Activated CD4-positive, alpha-beta T cell treated with anti-CD3 and anti-CD28 coated beads, Interleukin-2, Interleukin-4, amounts not matched to agents 100 ng/mL and 50 ng/mL, durations not matched to agents 16 hours and 8 hours (primary cell): ENCODE measurements at places on chromosomes 1 and 21.

GRCh38 chr1:243477731-243478290 lies 222.0 kb downstream of the SDCCAG8 start:
- no peak for DNase-seq

DNA sequence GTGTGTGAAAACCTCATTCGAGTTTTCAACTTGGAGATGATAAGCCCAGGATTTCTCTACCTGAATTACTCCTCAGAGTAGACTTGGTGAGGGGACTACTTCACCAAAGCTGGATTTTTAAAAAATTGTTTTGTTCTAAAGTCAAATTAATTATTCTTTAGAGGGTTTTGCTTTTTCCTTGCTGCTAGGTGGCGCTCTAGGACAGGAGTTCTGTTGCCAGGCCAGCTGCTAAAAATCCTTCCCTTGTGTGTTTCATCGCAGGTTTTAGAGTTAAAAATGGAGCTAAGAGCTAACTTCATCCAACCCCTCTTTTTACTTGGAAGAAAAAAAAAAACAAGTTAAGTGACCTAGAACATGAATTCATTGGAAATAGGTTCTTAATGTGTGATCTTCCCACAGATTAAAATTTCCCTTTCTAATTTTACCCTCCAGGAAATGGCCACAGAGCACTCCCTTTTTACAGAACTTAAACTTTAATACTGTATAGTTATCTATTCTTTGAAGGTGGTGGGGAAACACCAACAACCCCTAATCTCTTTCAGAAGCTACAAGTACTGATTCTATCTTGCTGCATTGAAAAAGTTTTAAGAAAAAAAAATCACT lies 36.7 kb upstream of the FAM163A start:
- peak; percentile 51 for DNase-seq

GRCh38 chr1:59971464-59971911 lies 44.9 kb upstream of the CYP2J2 start:
- peak; percentile 56 for DNase-seq

DNA sequence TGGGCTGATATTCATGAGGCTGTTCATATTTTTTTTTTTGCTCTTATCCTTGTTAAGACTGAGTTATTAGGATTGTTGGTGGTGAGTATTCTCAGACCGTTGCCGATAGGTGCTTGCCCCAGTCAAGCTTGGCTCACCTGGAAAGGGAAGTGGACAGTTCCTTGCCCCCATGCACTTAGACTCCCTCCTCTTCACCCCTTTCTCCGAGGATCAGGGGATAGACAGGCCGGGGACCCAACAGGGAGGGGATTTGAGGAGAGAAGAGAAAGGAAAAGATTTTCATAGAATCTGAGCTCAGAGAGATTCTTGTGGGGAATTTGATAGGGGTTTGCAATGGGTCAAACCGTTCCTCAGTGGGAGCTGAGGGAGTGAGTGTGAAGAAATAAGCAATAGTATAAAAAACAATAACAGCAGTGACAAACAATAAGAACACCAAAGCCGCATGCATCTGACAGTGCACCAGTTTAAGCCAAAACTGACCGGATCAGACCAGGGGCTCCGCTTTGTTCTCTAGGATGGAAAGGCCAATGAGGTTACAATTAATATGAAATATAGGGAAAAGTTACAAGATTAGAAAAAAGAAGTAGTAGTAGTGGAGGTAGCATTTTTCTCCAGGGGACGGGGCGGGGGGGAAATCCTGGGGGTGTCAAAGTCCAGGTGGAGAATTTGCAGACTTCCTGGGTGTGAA lies 8.9 kb downstream of the PAX7 start:
- no peak for DNase-seq

DNA sequence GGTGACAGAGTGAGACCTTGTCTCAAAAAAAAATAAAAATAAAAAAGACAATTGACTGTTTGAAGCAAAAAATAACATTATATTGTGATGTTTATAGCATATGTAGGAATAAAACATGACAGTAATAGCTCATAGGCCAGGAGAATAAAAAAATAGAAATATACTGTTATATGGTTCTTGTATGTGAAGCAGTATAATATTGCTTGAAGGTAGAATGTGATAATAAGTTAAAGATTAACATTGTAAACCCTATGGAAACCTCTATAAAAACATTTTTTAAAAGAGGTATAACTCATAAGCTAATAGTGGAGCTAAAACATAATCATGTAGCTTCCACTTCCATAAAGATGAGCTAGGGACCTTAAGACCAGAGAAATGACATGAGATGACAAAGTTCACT lies 23.5 kb downstream of the GJA4 start:
- DNase-seq: no peak

- DNase-seq: no peak
These were observed 33.0 kb downstream of the KCNC4 start for GRCh38 chr1:110243146-110243545.

GRCh38 chr1:40020447-40021085 lies 20.0 kb upstream of the CAP1 start:
- DNase-seq: no peak

DNA sequence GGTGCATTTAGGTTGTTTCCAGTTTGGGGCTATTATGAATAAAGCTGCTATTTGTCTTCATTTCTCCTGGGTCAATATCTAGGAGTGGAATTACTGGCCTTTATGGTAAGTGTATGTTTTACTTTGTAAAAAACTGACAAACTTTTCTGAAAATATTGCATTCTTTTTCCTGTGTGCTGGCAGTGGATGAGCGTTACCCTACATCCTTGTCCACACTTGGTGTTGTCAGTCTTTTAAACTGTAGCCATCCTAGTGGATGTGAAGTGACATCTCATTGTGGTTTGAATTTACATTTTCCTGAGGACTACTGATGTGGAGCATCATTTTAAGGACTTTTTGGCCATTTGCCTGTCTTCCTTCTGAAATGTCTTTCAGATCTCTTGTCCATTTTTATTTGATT lies 35.9 kb downstream of the TRPM2 start:
- DNase-seq: no peak

GRCh38 chr1:117570988-117571409 lies 34.8 kb upstream of the TENT5C start:
- no peak for DNase-seq

- DNase-seq: no peak
These were observed 336.8 kb downstream of the SEC16B start for GRCh38 chr1:177632923-177633615.

DNA sequence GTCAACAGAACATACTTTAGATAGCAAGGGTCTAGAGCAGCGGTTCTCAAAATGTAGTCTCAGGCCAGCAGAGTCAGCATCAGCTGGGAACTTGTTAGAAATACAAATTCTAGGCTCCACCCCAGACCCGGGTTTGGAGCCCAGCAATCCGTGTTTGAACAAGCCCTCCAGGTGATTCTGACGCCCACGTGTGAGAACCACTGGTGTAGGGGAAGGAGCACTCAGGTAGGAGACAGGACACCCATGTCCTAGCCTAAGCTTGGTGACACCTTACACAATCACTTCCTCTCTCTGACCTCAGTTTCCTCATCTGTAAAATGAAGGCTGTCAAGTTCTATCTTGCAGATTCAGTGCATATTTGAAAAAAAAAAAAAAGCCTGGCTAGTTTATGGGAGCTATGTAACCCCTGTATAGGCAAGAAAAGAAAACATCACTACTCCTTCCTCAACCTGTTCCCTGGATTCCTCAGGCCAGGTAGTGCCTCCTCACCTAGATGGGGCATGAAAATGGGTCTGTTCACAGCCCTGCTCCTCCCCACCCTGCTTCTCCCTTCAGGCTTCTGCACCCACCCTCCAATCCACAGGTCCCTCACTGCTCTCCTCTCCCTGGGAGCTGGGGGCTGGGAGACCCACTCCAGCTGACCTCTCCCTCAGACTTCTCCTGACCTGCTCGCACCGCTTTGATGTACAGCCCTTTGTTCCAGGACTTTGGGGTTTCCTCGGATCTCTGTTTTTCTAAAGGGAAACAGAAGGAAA lies 7.1 kb upstream of the PHLDA3 start:
- no peak for DNase-seq

GRCh38 chr1:60041783-60042182 lies 31.8 kb downstream of the C1orf87 start:
- DNase-seq: no peak

DNA sequence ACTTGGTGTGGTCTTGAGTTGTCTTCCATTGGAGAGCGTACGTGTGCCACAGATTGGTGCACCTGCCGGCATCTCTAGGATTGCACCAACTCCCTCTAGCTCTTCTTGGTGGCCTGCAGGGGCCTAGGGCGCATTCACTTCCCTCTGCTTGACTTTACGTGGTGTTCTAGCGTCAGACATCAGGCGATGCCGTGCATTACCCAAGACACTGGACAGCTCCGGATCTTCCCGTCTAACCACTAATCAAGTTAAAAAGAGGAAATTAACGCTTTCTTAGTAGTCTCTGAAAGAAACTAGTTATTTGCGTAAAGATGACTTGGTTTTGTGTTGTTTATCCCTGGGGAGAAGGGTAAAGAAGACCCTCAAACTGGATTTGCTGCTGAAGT lies 510 bp upstream of the IL10RB start:
- DNase-seq: no peak

DNA sequence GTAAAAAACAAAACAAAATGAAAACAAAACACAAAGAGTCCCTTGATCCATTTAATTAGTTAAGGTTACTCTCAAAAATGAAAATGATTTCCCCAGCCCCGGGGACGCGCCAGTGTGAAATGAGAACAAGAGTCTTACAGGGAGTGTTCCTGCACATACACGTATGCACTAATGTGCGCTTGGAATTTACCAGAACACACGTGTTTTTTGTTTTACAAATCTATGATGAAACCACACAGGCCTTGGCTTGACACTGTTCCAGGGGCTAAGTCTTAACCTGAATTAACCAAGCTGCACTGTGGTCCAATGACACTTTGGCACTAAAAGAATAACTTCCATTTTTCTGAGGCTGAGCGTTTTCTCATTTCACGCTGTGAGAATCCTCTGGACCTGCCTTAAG lies 63.7 kb downstream of the SLC45A1 start:
- DNase-seq: no peak

DNA sequence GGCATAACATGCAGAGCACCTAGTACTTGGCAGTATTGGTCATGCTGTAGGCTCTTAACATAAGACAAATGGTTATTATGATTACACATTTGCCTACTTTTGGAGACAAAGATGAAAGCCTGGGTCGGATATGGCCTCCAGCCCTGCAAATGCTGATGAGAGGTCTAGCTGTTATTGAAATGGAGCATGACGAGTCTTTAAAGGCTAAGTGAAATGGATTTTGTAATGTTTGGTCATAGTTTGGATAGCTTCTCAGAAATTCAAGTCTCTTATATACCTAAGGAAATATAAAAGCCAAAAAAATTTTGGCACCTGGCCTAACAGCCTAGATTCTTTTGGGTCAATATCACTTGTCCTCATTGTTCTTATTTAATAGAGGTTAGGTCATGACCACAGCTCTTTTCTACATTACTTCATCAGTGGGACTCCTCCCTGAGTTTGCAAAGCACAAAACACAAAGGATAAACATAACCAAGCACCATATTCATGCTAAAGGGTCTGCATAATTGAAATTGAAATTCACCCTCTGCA lies 69.2 kb upstream of the WLS start:
- no peak for DNase-seq

DNA sequence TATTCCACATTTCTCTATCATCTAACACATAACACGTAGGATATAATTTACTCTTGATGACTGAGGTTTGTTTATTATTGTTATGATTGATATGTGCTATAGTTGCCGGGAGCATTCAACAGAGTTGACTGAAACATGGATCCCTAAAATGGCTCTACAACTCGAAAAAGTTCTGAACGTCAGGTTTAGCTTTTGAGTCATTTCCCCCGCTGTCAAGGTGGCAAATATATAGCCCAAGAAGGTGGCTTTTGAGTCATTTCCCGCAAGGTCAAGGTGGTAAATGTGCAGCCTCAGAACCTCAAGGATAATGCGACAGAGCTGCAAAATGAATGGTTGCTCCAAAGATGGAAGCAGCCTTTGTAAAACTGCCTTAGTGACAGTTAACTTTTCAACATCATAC lies 104.0 kb downstream of the NIBAN1 start:
- DNase-seq: peak; percentile 93

GRCh38 chr1:198925567-198925966 lies 286.7 kb downstream of the PTPRC start:
- no peak for DNase-seq

DNA sequence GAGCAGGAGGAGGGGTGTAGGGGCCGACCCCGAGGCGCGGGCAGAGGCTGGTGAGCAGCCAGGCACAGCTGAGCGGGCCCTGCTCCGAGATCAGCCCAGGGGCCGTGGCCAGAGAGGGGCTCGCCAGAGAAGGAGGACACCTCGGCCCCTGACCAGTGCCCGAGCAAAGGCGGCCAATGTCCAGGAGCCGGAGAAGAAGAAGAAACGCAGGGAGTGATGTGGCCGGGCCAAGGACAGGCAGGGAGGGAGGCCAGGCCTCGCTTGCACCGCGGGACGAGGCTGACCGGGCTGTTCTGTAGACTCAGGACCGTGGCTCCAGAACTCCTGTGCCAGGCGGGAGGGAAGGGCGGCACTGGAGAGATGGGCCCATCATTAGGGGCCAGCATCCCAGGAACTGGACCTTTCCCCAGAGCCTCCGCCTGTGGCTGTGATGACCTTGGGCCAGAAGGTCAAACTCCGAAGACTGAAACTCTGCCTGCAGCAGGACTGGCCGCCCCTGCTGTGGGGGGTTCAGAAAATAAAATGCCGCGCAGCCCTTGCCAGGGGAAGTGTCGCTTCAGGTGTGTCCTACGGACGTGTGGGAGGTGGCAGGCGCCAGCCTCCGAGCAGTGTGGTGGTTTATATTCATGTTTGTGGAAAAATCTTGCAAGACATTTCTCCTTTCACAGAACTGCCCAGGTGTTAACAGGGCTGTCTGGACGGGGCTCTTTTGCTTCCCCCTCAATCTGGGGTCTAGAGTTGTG lies 14.4 kb downstream of the RRP1 start:
- DNase-seq: no peak

GRCh38 chr1:32485554-32486255 lies 20.8 kb downstream of the ZBTB8B start:
- no peak for DNase-seq

GRCh38 chr1:97898948-97899347 lies 21.9 kb downstream of the DPYD start:
- no peak for DNase-seq

- no peak for DNase-seq
These were observed 225.5 kb upstream of the ADAMTS5 start for GRCh38 chr21:27192281-27192949.

DNA sequence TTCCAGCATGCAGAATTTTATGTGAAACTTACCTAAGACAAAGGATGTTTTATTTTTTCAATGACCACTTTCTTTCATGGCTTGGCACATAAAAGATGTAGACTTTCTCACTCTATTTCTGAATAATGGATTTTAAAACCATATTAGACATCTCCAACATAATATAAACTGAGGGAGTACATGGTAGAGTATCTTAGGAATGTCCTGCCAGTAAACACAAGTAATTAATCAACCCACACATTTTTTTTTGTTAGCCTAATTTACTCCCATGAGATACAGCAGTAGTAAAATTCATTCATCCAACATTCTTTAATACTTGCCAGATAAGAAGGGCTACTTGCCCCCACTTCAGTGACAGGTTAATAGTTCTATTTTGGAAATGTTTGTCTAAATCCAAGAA lies 235.4 kb upstream of the ADAMTS5 start:
- DNase-seq: no peak
